ENCODE measurements at places on chromosomes 7 and 10.
A peak's percentile ranks its signal among the peaks of the same experiment; 100 is the strongest.

GRCh38 chr10:33010132-33011037 lies 52.4 kb upstream of the ITGB1 start:
- no peak for DNase-seq

GRCh38 chr10:116115036-116115641 lies 157.9 kb downstream of the GFRA1 start:
- no peak for DNase-seq

GRCh38 chr7:86301301-86301700 lies 342.4 kb upstream of the GRM3 start:
- no peak for DNase-seq

GRCh38 chr7:66500087-66500486 lies 128.6 kb upstream of the KCTD7 start:
- DNase-seq: no peak

DNA sequence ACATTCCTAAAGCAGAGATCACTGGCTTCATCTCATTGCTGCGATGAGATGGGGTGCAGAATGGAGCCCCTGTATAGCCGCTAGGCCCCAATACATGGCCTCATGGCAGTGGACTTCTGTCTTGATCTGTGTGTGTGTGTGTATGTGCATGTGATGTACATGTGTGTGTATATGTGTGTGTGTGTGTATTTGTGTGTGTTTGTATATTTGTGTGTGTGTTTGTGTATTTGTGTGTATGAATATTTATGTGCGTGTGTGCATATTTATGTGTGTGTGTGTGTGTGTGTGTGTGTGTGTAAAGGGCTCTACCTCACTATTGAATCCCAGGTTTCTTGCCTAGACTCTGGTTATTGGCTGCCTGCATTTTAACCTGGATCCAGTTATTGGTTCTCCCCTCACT lies 958.2 kb downstream of the GRID1 start:
- no peak for DNase-seq

DNA sequence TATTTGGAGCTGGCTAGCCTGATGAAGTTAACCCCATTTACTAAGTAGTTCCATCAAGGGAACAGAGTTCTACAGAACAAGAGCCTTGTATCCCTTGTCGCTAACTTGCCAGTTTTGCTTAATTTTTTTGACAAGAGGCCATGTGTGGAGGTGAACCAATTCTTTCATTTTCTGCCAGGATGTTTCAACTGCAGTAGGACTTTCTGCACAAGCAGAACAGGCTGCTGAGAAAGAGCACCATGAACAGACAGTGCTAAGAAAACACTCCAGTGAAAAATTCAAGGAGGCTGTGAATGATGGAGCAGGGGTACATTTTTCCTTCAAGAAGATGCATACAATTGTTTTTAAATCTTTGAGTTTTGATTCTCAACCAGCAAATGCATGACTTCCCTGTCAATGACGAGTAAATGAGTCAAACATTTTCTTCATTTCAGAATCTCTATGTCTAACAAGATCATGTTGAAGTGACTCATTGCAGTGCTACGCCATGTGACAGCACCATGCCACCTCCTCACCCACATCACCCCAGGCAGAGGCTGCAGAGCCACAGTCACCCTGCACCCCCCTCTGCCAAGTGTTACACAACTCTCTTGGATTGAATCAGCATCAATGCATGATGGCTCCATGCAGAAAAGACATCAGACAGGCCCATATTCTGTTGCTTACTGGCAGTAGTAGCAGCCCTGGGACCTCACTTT lies 193.1 kb downstream of the COBL start:
- DNase-seq: peak; percentile 41

DNA sequence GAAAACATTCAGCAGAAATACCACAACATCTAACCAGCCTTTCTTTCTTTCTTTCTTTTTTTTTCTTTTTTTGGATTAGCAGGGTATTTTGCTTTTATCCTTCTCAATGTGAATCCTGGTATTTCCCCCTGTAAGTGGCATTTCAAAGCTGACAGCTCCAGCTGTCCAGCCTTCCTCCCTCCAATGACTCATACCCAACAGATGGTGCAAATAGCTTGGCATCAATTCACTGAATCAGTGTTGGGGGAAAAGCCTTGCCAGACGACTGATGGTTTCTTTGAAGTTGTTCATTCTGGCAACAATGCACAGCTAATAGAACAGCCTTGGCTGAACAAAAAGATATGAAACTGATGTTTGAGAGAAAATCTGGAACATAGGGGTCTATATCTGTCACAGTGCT lies 316.8 kb upstream of the STEAP1 start:
- DNase-seq: no peak

DNA sequence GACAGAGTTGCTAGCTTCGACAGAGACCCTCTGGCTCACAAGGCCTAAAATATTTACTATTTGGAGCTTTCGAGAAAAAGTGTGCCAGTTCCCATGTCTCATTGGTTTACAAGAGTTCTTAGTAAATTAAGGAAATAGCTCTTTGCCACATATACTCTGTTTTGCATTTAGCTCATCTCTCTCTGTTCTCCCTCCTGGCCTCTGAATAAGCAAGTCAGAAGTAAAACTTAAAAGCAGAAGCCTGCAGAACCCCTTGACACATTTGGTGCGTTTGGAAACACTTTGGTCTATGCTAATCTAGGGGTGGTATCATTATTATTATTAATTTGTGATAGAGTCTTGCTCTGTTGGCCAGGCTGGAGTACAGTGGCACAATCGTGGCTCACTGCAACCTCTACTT lies 6.4 kb downstream of the CARD11 start:
- DNase-seq: no peak

- no peak for DNase-seq
These were observed 52.8 kb upstream of the SEMA3E start for GRCh38 chr7:83701736-83702135.

- DNase-seq: no peak
These were observed 84.4 kb downstream of the MTERF1 start for GRCh38 chr7:91796122-91796521.

- DNase-seq: no peak
These were observed 2.9 kb downstream of the AKR1D1 start for GRCh38 chr7:138079137-138079536.

- DNase-seq: no peak
These were observed 44.4 kb downstream of the PFKFB3 start for GRCh38 chr10:6247041-6247712.

DNA sequence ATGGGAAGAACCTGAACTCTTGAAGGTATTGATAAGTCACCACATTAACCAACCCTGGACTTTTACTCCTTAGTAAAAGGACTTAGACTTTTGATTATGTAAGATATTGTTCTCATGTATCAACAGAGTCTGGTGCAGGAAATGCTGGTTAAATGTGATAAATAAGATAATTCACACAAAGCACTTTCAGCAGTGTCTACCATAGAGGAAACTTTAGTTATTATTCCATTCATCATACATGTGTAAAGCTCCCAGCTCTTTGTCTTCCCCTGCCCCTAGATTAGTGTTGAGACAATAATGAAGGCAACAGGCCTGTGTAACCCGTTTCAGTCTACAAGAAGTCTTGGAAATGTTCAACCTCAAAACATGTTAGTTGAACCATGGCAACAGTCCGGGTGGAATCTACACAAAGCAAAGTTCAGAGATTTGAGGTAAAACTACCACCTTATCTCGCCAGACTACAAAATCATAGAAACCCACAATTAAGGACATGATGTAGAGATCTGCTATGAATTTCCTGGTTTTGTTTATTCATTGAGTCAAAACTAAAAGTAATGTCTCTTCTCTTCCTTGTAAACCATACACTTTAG lies 109.9 kb upstream of the ADO start:
- DNase-seq: no peak

GRCh38 chr7:143929224-143929920 lies 5.7 kb upstream of the OR2F2 start:
- no peak for DNase-seq

- DNase-seq: no peak
These were observed 40.5 kb upstream of the CREB5 start for GRCh38 chr7:28371846-28372245.

DNA sequence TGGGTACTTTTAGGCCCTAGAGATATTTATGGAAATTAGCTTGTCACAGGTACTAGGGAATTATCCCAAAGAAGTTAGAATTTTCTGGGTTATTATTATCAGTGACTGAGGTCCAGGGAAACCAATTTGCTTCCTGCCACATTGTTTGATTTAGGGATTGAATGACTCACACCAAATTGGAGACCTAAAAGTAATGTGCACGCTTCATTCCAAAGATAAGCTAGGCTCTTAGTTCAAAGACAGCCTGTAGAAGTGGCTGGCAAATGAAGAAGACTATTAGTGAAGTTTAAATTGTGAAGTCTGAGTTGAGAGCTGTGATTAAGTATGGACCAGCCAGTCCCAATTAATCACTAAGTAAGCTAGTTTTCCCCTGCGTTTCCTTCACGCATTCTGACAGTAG lies 188.1 kb upstream of the MYO3A start:
- no peak for DNase-seq

All from NB4 (cell line).